ENCODE measurements at places on chromosomes 6 and 20.

DNA sequence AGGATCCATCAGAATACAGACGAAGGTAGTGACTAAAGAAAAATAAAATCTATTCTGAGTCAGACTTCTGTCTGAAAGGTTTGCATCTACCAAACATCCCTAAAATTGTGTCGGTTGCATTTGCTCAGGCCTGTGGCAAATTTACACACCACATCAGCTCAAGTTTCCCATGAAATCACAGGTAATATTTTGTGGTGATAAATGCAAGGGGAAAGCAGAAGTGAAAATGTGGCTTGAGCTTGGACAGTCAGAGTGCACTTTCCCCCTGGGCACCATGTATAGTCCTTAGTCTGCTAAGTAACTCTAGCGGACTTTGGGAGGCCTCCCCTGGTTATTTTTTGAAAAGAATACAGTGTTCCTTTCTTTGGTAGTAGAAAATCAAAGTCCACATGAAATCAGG is 159.1 kb downstream of the PKHD1 start:
- DNase-seq: no peak

DNA sequence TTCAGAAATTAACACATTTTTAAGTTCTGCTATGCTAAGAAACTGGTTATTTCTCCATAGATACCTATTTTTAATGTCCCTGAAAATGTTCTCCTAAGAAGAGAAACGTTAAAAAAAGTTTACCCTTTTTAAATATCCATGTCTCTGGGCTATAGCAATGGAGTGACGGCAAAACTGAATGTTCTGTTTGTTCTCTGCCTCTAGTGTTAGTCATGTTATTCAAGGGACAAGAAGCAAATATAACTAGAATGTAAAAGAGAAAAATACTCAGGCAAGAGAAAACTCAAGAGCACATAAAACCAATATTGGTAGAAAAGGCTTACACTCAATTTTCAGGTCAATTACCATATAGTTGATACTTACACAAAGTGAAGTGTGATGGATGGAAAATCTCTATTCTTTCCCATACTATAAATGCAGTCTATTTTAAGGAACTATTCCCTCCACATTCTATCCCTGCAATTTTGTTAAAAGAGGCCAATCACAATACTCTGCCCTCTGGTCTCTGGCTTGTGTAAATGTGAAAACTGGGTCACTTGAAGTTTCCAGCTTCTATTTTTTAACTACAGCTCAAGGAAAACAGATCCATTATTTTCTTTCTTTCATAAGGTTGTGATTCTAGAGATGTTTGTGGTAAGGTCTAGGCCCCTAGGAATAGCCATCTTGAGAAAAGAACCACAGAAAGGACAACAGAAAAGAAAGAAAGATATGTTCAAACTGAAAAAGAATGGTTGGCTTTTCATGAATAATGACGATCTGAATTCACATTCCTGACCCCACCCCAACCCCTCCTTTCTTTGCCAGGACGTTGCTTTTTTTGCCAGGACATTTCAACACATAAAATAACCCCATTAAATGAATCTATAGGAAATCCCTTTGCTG is 200.3 kb upstream of the FAM83B start:
- DNase-seq: no peak

DNA sequence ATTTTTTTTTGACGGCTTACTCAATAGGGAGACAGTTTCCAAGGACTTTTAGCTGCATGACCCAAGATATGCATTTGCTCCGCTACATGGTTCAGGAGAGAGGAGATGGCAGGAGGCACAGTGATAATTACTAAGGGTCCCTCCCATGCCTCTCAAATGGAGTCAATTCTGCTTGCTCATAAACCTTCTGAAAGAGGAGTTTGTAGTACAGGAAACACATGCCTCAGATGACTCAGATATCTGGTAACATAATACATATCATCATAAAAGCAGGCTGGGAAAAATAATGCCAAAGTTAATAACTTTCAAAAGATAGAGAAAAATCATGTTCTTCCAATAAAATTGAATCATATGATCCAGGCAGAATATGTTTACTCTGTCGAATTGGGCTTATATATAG is 97.6 kb upstream of the DEFB112 start:
- no peak for DNase-seq

- DNase-seq: no peak
These were observed 136.5 kb downstream of the ATXN1 start for GRCh38 chr6:16624636-16625290.

- peak; percentile 58 for DNase-seq
These were observed 973 bp upstream of the BRD2 start for GRCh38 chr6:32967151-32968091.

DNA sequence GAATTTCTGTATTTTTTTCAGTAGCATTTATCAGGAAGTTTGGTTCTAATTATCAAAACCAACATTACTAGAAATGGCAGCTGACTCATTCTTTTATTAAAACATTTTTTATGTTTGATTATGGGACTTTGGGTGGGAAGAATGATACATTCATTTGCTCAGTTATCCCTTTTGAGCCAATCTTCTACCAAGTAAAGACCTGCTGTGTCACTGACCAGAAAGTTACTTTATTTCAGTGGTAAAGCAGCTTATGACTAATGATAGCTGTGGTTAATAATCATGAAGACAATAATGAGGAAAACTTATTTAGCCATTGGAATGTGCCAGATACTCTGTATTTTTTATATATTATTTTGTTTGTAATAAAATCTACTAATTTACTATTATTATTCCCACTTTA is 142.3 kb downstream of the FARS2 start:
- DNase-seq: no peak

DNA sequence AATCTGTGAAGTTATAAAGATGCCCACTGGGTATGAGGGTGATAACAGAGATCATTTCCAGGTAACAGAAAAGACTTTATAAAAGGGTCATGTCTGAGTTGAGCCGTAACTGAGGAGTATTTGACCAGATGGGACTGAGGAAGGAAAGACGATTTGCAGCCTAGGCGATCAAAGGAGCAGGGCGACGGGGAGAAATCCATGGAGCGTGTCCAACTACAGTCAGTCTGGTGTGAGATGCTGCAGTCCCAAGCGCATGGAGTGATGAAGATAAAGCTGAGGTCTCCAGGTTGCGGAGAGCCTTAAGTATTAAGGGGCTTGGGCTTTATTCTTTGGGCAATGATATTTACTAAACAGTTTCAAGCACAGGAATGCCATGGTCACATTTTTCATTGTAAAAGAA is 166.7 kb downstream of the PRKN start:
- peak; percentile 18 for DNase-seq

DNA sequence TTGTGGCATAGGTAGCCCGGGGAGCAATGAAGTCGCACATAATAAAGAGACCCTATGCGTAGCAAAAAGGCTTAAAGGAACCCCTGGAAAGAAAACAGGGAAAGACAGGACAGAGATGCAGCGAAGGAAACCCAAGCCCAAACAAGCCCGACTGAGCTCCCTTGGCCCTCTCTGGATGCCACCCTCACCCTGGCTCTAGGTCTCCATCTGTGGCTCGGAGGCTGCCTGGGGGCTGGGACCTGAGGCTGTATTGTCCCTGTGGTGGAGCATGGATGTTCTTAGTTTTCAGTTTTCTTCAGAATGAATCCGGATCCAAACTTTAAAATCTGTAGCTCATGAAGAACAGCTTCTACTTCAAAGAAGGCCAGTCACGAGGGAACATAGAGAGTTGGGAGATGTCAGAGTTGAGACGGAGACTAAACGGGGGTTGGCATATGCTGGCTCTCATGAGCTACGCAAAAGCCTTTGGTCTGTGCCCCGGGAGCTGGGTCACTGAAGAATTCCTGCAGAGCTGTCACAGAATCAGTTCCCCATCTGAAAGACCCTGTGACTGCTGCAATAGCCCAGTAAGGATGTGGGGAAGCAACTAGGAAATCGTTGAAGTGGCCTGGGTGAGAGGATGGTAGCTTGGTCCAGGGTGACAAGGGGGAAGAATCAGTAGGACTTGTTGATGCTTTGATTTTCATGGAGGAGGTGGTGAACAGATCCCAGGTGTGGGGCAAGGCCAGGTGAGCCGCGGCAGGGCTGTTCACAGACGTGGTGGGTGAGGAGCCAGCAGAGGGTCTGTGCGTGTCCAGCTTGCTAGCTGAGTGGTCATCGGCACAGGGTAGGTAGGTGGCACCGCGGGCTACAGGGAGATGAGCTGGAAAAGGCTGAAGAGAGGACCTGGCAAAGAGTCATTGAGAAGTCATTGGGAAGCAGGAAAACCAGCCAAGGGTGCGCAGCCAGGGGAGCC is 35.2 kb downstream of the SYNDIG1 start:
- no peak for DNase-seq

DNA sequence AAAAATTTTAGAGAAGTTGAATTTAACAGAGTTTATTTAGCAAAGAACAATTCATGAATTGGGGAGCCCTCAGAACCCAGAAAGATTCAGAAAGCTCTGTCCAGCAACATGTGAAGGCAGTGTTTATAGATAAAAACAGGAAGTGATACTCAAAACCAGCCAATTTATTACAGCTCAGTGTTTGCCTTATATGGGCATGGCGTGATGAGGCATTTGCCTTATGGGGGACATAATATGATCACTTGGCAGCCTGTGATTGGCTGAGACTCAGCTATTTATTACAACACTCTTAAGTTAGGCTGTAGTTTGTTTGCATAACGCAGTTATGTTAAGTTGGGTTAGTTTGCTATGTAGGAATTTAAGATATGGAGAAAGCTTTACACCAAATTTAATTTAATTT is 11.5 kb downstream of the HLA-DPA1 start:
- no peak for DNase-seq

- DNase-seq: no peak
These were observed 33.8 kb downstream of the TNFAIP3 start for GRCh38 chr6:137900815-137901214.

GRCh38 chr6:143545976-143546547 is 34.5 kb upstream of the FUCA2 start:
- no peak for DNase-seq

DNA sequence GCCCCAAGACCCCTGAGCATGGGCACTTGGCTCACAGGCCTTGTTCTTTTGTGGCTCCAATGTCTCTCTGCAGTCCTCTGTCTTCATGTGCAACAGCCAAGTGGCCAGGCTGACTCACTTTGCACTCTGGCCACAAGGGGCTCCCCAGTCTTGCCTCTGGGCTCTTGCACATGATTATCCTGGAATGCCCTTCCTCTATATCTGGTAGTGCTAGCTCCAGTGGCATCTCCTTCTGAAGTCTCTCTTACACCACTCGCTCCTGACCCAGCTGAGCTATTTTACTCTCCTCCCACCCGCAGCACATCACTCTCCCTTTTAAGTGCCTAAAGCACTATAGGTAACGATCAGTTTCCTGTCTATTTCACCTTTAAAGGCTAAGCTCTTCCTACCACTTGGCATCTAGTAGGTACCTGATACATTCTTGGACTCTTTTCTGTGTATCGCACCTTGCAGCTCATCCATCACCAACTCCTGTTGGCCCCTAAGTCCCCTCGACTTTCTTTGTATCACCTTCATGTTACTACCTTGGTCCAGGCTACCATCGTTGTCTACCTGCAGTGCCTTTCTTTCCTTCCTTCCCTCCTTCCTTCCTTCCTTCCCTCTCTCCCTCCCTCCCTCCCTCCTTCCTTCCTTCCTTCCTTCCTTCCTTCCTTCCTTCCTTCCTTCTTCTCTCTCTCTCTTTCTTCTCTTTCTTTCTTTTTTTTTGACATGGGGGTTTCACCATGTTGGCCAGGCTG is 211.9 kb upstream of the RNF24 start:
- DNase-seq: no peak

GRCh38 chr6:111763381-111763780 is 109.9 kb downstream of the FYN start:
- no peak for DNase-seq

- no peak for DNase-seq
These were observed 4.6 kb downstream of the RBBP8NL start for GRCh38 chr20:62422636-62423325.

GRCh38 chr6:155126727-155127439 is 131.8 kb downstream of the TIAM2 start:
- DNase-seq: peak; percentile 45

- DNase-seq: no peak
These were observed 18.9 kb upstream of the CCM2L start for GRCh38 chr20:31991339-31991705.

- DNase-seq: no peak
These were observed 317.1 kb upstream of the CHD6 start for GRCh38 chr20:41935259-41935791.

DNA sequence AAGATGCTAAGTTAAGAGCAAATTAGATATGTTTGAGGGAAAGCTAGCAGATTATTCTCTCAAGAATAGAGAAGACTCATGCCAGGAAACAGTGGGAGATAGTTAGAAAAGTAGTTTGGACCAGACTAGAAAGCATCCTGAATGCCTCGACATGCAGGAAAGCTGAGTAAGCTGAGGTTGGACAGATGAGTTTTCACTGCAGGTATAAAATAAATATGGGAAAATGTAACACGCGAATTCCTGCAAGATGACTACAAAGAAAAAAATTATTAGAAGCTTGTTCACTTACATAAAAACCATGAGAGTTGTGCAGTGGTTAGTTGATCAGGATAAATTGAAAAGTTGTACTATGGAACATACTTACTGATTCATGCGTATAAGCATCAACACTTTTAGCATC is 484.2 kb upstream of the MANEA start:
- DNase-seq: no peak

GRCh38 chr6:15405129-15406068 is 159.5 kb downstream of the JARID2 start:
- DNase-seq: no peak

GRCh38 chr6:113719064-113719463 is 138.1 kb upstream of the MARCKS start:
- DNase-seq: no peak

- DNase-seq: no peak
These were observed 28.6 kb upstream of the DLGAP4 start for GRCh38 chr20:36277546-36277945.

GRCh38 chr6:85005494-85005893 is 241.1 kb upstream of the TBX18 start:
- no peak for DNase-seq

GRCh38 chr6:47452899-47453298 is 24.7 kb upstream of the CD2AP start:
- DNase-seq: no peak
